Neural progenitor cell (in vitro differentiated cells): ENCODE measurements at places on chromosomes 7 and 10.
A peak's percentile ranks its signal among the peaks of the same experiment; 100 is the strongest.

- H3K4me1 ChIP-seq, result peaks cover 14% of the 10 kb centered on the region
- no peaks in the 10 kb centered on the region for H3K36me3 ChIP-seq
- no peaks in the 10 kb centered on the region for H3K27me3 ChIP-seq
These were observed 50.1 kb downstream of the COL1A2 start for GRCh38 chr7:94444813-94445212.

DNA sequence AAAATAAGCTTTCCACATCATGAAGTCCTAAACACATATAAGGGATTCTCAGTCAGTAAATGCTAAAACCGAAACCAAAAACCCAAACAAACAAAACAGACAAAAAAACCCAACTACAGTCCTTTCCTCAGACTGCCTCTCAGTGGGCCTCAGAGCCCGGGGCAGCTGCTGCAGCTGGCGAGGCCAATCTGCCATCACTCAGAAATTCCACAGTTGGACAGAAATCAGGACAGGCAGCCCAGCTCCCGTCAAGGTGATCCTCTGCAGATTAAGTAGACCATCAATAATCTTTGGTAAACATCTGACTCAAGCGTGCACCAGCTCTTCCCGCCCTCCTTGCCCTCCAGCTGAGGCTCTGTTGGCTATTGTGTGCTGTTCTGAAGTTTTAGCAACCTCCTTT, 142.2 kb downstream of the ATXN7L1 start:
- no peak overlapping the region for H3K4me3 ChIP-seq
- H3K27me3 ChIP-seq, result no peaks in the 10 kb centered on the region
- H3K36me3 ChIP-seq, result no peaks in the 10 kb centered on the region
- no peaks in the 10 kb centered on the region for H3K4me1 ChIP-seq
- H3K27ac ChIP-seq, result no peak overlapping the region
- no peak for DNase-seq

GRCh38 chr10:75469006-75469616, 37.7 kb downstream of the LRMDA start:
- H3K4me1 ChIP-seq, result peaks cover 9% of the 10 kb centered on the region
- H3K27me3 ChIP-seq, result no peaks in the 10 kb centered on the region
- DNase-seq, result no peak
- H3K4me3 ChIP-seq, result no peak overlapping the region
- H3K36me3 ChIP-seq, result no peaks in the 10 kb centered on the region

- H3K4me3 ChIP-seq, result peak within 1 kb of the TSS; percentile 53
- no peak within 1 kb of the TSS for H3K27ac ChIP-seq
- peaks cover 6% of the 10 kb centered on the region for H3K4me1 ChIP-seq
These were observed at the start of gene TWIST1 for GRCh38 chr7:19117091-19117869. TWIST1 (minus strand) TSS chr7:19117636; CDS start chr7:19117321, 315 bp downstream.

DNA sequence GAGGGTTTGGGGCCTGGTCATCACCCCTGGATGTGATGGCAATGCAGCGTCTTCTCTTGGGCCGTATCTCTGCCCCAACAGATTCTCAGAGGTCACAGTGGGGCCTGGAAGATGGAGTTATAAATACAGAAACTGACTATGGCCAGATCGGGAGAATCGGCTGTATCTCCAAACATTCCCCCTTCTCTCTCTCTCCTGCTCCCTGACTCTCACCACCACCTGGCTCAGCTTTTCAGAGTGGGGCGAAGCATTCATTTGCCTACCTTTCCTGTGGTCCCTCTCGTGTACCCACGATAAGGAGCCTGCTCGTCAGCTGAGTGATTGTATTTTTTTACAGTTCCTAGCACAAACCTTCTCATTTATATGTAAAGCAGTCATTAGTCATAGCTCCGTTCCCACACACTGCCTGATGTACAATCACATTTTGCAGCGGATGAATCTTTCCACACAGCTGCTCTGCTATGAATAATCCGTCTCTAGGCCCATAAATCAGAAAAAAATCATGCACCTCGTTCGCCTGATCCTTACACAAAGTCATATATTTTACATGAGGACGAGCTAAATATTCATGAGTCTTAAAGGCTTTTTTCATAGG, 23.2 kb upstream of the BTRC start:
- H3K27me3 ChIP-seq, result peaks cover 7% of the 10 kb centered on the region
- no peak overlapping the region for H3K27ac ChIP-seq
- no peaks in the 10 kb centered on the region for H3K36me3 ChIP-seq
- no peaks in the 10 kb centered on the region for H3K4me1 ChIP-seq

DNA sequence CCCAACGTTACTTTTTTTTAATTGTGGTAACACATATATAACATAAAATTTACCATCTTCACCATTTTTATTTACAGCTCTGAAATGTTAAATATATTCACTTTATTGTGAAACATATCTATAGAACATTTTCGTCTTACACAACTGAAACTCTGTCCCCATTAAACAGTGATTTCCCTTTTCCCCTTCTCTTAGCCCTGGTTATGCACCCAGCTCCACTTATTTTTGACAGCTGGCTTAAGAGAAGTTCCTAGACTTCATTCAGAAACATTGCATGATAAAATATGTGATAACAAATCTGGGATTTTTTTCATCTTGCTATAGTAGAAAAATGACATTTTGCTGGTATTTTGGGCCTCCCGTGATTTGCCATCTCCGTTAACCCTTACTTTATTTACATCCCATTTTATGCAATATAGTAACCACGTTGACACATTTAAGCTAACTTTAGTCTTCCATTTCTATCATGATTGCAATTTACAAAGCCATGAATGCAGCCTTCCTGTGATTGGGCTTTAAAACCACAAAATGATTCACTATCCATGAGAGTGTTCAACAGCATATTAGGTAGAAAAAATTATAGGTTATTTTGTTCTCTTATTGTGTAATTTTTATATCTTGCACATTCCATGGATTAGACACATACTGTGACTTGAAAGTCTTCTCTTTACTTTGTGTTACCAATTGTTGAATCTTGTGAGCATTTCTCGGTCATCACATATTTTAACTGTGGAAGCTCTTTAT, 139.6 kb downstream of the SND1 start:
- H3K27ac ChIP-seq, result no peak overlapping the region
- no peaks in the 10 kb centered on the region for H3K36me3 ChIP-seq
- H3K27me3 ChIP-seq, result no peaks in the 10 kb centered on the region
- no peak for DNase-seq
